ENCODE measurements at places on chromosomes 13 and 19.

- DNase-seq = peak; percentile 45
Observed at GRCh38 chr13:74129500-74130191, 4.6 kb downstream of the KLF12 start.

- DNase-seq = no peak
Observed at GRCh38 chr13:110444226-110444653, 117.3 kb downstream of the RAB20 start.

GRCh38 chr13:98133946-98134345 is 8.9 kb upstream of the FARP1 start:
- DNase-seq = no peak

GRCh38 chr13:106372199-106373155 is 163.0 kb downstream of the EFNB2 start:
- no peak for DNase-seq

DNA sequence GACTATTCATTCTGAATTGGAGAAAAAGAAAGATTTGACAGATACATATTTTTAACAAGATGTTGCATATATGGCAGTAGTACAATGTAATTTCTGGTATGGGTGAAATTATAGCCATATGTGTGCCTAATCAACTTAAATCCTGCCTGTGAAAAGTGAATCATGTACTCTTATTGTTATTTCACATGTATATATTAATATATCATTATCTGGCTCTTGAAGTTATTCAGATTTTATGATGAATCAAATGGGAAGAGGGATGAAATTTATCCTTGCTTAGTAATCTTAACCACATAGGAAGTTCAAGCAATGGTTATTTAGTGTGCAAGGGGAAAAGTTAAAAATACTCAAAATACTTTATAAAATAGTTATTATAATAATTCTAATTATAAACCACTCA is 80.5 kb downstream of the GPC6 start:
- DNase-seq = no peak

- DNase-seq = peak; percentile 89
Observed at GRCh38 chr19:55484593-55485438, at the start of gene NAT14. TSS of gene NAT14 (plus strand) at chr19:55485188. CDS start at chr19:55485709, 521 bp downstream.

DNA sequence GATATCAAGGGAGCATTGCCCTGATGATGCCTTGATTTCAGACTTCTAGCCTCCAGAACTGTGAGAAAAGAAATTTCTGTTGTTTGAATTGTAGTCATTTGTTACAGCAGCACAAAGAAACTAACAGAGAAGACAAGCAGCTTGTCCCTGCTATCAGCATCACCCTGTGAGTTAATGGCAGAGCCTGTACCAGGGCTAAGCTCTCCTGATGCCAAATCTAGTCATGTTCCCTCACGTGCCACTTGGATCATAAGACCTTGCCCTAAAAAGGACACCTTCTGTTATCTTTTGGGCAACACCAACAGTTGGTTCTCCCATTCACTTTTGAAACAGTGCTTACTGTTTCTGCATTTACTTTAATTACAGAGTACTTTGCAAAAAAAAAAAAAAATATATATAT is 14.8 kb downstream of the RCBTB2 start:
- no peak for DNase-seq

DNA sequence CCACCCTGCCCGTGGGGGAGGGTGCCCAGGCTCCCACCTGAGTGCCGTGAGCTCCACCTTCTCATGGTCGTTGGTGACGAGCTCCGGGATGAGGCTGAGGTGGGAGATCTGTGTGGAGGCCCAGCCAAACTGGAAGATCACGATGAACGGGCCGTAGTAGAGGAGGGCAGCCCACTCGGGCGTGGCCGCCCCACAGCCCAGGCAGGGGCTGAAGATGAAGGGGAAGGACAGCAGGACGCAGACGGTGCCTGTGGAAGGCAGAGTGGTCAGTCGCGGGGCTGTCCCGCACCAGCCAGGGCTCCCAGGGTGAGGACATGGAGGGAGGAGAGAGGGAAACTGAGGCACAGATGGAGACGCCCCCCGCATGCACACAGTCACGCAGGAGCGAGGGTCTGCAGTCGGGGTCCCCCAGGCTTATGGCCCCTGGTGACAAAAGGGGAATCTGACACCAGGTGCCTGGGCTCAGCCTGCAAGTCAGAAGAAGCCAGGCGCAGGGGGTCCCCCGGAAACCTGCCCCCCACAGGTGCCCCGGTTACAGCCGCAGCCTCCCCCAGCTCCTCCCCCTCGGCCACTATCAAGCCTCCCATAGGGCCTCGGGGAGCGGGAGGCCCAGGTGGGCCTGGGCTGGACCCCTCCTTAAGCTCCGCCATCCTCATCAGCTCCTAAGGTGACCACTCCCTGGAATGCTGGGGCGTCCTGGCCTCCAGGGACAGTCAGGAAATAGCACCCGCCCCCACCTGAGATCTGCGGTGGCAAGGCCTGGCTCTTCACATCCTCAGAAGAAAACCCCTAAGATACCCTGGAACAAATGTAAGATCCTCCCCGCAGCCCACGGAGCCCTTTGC is 6.2 kb downstream of the MFSD12 start:
- DNase-seq = no peak

DNA sequence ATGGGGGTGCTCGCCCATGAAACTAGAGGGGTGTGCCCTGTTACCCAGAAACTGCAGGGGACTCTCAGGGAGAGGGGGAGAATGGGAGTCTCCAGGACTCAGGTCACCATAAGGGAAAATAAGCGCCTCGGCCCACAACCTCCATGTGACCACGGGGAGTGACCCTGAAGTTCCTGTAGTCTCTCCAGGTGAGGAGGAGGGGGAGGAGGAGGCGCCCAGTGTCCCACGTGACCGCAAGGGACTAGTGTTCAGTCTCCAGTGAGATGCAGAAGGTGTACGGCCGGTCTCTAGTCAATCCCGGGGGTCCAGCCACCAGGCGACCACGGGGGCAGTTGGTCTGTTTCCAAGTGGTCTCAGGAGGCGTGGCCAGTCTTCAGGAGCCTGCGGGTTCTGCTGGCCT is 16.0 kb downstream of the TM6SF2 start:
- no peak for DNase-seq

- DNase-seq = no peak
Observed at GRCh38 chr13:20171364-20171763, 10.5 kb upstream of the GJA3 start.

DNA sequence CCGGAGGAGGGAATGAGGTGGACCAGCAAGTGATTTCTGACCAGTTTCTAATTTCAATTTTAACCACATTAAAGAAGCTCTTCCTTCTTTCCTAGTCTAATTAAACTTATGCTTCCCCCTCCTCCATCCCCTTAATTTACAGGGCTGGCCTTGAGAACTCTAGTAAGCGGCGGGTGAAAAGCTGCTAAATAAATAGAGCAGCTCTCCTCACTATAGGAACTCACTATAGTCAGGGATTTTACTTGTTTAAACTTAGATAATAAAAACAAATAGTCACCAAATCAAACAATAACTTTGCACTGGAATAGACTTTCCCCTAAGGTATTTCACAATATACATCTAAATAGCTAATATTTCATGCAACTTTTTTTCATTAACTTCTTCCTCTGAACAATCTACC is 1838.2 kb upstream of the PRR20A start:
- no peak for DNase-seq

DNA sequence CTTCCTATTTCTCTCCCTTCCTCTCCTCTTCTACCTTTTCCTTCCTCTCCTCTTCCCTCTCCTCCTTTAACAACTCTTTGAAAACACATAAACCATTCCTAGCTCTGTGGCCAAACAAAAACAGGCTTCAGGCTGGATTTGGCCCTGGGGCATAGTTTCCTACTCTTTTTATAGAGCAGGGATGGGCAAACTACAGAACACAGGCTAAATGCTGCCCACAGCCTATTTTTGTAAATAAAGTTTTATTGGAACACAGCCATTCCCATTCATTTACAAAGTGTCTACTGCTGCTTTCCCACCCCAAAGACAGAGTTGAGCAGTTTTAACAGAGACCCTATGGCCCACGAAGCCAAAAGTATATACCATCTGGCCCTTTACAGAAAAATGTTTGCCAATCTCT is 35.4 kb downstream of the LHFPL6 start:
- no peak for DNase-seq

GRCh38 chr13:40243982-40244381 is 422.5 kb downstream of the FOXO1 start:
- DNase-seq = no peak

- DNase-seq = no peak
Observed at GRCh38 chr13:40163066-40164000, 503.1 kb downstream of the FOXO1 start.

- DNase-seq = no peak
Observed at GRCh38 chr13:36130193-36130551, 1.0 kb downstream of the DCLK1 start.

DNA sequence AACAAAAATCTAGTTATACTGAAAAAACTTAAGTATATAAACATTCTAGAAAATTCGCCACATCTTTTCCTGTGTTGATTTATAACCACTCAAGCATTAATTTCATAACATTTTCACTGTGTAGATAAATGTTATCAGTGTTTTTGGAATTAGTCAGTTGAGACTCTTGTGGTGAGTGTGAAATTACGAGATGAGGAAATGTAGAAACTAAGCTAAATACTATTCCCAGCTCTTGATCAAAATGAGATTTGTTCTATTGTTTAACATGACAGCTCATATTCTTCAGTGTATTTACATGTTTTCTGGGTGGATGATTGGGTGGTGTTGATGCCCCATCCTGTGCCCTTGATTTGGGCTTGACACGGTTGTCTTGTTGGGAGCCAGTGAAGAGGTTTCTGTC is 406.8 kb downstream of the DACH1 start:
- DNase-seq = no peak

DNA sequence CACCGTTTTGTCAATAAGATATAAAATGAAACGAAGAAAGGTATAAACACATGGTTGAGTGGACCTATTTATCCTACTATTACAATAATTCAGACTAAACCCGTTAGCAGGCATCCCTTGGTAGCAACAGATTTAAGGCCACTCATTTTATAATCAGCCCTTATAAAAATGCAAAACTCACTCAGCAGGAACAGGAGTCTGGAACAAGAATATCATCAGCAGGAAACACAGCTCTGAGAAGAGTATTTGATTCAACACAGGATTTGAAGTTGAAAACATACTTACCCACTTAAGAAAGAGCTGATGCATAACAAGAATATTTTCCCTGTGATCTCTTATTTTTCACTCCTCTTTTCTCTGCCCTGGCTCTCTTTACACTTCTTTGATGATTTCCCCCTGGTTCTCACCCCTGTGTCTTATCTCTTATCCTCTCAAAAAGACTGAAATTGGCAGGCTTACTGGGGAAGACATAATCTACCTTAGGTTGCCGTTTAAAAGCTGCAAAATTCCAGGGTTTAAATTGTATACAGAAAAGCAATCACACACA is 1722.7 kb downstream of the SLITRK5 start:
- DNase-seq = no peak

- no peak for DNase-seq
Observed at GRCh38 chr19:6576869-6577475, 14.0 kb downstream of the CD70 start.

DNA sequence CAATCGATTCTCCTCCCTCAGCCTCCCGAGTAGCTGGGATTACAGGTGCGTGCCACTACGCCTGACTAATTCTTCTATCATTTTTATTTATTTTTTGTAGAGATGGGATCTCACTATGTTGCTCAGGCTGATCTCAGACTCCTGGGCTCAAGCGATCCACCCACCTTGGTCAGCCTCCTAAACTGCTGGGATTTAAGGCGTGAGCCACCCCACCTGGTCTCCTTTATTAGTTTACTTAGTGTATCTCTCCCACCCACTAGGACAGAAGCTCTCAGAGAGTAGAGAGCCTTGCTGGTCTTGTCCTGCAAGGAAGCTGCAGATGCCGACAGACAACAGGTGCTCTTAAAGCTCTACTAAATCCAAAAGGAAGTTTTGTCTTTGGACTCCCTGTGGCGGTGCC is 2.5 kb upstream of the LRRC8E start:
- DNase-seq = no peak

DNA sequence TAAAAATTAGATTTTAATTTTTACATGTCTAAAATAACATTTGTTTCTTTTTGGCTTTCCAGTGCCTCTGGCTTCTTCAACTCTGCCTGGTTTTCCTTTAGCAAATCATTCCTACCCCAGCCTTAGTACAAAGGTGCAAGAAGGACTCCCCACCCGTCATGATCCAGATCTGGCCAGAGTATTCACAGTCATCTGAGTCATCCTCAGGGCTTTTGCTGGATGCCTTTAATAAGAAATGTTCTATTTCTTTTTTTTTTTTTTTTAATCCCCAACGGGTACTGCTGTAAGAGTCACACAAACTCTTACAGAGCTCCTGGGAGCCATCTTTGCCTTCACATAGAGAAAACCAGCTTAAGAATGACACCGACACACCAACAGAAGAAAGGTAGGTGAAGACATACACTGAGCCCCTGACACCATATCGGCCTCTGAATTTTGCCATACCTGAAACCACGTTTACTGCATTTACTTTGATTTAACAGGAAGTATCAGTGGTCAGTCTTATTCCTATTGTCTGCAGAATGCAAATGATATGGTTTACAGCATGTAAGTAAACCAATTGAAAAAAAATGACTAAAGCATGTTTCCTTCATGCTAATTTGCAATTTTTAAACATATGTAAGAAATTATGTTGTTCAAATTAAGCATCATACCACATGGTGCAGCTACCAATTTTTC is 184.4 kb downstream of the NALCN start:
- no peak for DNase-seq

DNA sequence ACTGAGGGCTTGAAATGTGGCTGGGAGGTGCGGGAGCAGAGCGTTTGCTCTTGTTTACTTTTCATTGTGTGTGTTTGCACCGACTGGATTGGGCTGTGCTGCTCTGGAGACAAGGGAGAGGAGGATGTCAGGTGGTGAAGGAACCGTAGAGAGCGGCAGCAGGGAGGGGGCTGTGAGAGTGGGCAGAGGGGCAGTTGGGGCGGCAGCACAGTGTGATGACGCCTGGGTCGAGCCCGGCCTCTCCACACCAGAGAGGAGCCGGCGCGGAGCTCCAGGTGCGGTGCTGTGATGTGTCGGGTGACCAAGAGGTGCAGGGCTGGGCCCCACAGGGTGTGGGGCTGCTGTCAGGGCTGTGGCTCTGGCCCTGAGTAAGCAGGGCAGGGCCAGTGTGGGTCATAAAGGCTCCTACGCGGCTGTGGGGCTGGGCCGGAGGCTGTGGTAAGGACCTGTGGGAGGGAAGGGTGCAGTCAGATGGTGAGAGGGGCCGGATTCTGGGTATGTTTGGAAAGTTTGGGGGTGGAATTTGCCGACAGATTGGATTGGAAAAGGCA is 10.5 kb downstream of the NAXD start:
- no peak for DNase-seq

GRCh38 chr13:40470660-40471059 is 195.8 kb downstream of the FOXO1 start:
- no peak for DNase-seq

DNA sequence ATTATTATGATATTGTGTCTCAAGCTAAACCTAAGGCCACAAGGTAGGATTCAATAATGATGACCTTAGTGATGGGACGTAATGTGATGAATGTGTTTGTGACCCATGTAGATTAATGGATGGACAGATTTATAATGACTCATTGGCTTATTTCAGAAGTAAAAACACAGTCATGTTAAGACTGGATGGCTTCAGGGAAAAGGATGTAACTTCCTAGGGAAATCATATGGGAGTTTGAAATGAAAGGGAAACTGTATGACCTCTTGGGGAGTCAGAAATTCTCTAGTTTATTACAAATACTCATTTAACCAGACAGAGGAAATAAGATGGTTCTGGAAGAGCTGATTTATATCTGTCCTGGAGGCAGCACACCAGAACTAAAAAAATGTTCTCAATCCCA is 2.9 kb downstream of the EDNRB start:
- DNase-seq = no peak

- no peak for DNase-seq
Observed at GRCh38 chr19:14510311-14511228, 7.6 kb downstream of the DNAJB1 start.

All from right forelimb (tissue), 1 donor.